Activated CD8-positive, alpha-beta T cell treated with anti-CD3 and anti-CD28 coated beads for 36 hours (primary cell): ENCODE measurements at places on chromosomes 2 and 18. TPM values are rescaled to one million over a fixed set of nuclear protein-coding genes. Genes with fewer than 3 reads are reported as not detected.

NCK2 gene
- total RNA-seq = 68.3 TPM

DNA sequence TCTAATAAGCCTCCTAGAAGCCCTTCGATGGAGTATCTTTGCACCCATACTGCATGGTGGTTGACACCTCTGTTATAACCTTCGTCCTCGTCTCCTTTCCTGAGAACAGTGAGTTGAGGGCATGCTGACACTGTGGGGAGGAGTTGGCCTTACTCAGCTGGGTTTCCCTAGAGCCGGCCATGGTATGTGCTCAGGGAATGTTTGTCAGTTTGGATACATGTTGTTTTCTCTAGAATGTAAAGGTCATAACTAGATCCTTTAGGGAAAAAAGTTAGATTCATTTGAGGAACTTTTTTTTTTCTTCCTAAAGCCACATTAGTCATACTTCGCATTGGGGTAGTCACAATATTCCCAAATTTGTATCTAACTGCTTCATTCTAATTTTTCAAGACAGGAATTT lies 106.0 kb upstream of the FOSL2 start:
- peaks cover 1% of the 10 kb centered on the region for H3K4me1 ChIP-seq
- no peak overlapping the region for H3K4me3 ChIP-seq
- H3K36me3 ChIP-seq = peaks cover 2% of the 10 kb centered on the region
- DNase-seq = no peak

- H3K27me3 ChIP-seq = peaks cover 2% of the 10 kb centered on the region
- no peaks in the 10 kb centered on the region for H3K36me3 ChIP-seq
- no peak overlapping the region for H3K27ac ChIP-seq
- no peak overlapping the region for H3K4me3 ChIP-seq
Observed at GRCh38 chr18:55054021-55054990, 95.0 kb upstream of the CCDC68 start.

DNA sequence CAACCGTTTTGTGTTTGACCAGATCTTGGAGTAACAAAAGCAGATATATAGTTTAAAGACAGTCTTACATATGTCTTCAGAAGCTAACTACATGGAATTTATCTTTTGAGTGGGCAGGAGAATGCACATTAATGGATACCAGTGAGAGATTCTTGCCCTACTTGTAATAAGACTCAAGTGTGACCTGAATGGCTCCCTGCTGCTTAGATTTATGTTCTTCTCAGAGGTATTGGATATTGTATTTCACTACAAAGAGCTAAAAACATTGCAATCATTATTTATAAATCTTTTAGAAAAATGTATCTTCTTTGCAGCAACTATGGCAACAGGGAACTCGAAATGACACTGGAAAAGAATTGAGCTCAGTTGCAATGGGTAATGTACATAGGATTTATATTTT lies 227.7 kb downstream of the LRRTM4 start:
- no peaks in the 10 kb centered on the region for H3K4me1 ChIP-seq
- no peaks in the 10 kb centered on the region for H3K36me3 ChIP-seq
- DNase-seq = no peak
- H3K27me3 ChIP-seq = no peaks in the 10 kb centered on the region
- H3K27ac ChIP-seq = no peak overlapping the region
- H3K4me3 ChIP-seq = no peak overlapping the region

DNA sequence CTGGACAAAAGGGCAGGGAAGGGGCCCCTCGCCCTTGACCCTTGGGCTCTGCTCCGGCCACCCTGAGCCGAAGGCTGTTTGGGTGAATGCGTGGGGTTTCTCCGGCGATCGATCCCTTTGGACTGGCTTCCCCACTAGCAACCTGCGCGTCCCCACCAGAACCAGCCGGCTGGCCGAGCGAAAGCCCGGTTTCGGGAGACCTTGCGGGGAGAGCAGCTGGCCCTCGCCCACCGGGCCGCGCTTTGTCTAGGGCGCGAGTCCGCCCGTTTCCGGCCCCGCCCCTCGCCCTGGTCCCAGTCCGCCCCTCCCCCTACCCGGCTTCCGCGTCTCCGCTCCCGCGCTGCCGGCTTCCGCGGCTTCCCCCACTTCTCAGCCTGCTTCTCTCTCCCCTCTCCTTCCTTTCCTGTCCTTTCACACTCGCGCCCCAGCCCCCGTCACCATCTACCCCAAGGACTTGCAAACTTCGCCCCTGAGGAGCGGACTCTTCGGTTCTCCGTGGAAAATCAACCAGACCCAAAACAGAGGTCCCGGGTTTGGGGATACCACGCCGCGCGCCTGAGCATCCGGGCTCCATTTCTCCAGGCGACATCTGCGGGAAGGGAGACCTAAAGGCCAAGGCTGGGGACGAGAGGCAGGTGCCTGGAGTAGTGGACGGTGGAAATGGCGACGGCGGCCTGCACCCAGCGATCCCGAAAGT lies 48.0 kb upstream of the ATP6V1B1 start:
- H3K4me1 ChIP-seq = peaks cover 20% of the 10 kb centered on the region
- H3K36me3 ChIP-seq = no peaks in the 10 kb centered on the region
- peaks cover 83% of the 10 kb centered on the region for H3K27me3 ChIP-seq
- H3K27ac ChIP-seq = no peak overlapping the region
- H3K4me3 ChIP-seq = peak overlapping the region; percentile 67
- DNase-seq = peak; percentile 64

SLC9A4 gene
- total RNA-seq = not detected

- no peak overlapping the region for H3K4me3 ChIP-seq
- H3K4me1 ChIP-seq = peaks cover 4% of the 10 kb centered on the region
- DNase-seq = no peak
- H3K27me3 ChIP-seq = no peaks in the 10 kb centered on the region
- no peak overlapping the region for H3K27ac ChIP-seq
- H3K36me3 ChIP-seq = peaks cover 59% of the 10 kb centered on the region
Observed at GRCh38 chr18:74507097-74507881, 11.1 kb downstream of the CNDP2 start.

IGFBP5 gene
- total RNA-seq = not detected

DNA sequence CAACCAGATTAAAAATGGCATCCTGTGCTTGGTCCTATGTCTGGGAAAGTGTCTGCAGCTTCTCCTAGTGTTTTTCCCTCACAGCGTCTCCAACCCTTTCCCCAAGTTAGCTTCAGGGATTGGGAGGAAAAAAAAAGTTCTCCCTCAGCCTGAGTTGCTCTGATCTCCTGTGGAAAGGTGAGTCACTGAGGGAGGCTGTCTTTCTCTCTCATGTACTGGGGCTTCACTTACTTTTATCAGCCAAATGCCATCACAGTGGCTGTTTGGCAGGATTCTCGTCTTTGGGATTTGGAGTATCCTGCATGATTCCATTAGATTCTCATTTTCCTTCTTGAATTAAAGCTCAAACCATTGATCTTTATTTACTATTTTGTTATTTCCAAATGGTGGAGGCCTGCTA lies 18.1 kb downstream of the GTF2A1L start:
- no peak overlapping the region for H3K27ac ChIP-seq
- DNase-seq = no peak
- no peaks in the 10 kb centered on the region for H3K36me3 ChIP-seq
- H3K4me3 ChIP-seq = no peak overlapping the region
- H3K27me3 ChIP-seq = peaks cover 6% of the 10 kb centered on the region
- no peaks in the 10 kb centered on the region for H3K4me1 ChIP-seq

CYP27C1 gene
- not detected for total RNA-seq

VWA3B gene
- total RNA-seq = not detected

DNA sequence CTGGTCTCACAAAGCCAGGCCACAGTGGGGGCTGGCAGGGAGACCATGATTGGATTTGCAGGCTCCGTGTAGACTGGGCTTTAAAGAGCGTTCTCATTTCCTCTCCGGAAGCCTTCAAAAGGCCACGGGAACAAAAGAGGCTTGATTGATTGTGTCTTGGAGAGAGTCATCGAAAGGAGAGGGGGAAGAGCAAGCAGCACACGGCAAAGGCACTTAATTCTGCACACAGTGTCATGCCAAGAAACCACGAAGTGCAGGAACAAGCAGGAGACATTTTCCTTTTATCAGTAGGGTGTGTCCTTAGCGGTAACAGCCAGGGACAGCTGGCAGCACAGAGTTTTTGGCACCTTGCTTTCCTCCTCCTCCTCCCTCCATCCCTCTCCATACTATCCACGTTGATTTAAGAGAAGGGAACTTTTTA lies 47.7 kb downstream of the GLI2 start:
- DNase-seq = no peak
- H3K36me3 ChIP-seq = no peaks in the 10 kb centered on the region
- H3K27me3 ChIP-seq = no peaks in the 10 kb centered on the region
